Heart right ventricle (tissue), 16 donors: ENCODE measurements at places on chromosomes 11 and 22. TPM values are rescaled to one million over a fixed set of nuclear protein-coding genes. Genes with fewer than 3 reads are reported as not detected.

The TMX2 gene
- 70.5 TPM for total RNA-seq

The FOXR1 gene
- not detected for total RNA-seq

The IFITM10 gene
- 0.24 TPM for total RNA-seq

The HBE1 gene
- not detected for total RNA-seq

The APOBEC3F gene
- 4.5 TPM for total RNA-seq

GRCh38 chr11:113562981-113563461 lies 87.8 kb upstream of the DRD2 start:
- DNase-seq: no peak

DNA sequence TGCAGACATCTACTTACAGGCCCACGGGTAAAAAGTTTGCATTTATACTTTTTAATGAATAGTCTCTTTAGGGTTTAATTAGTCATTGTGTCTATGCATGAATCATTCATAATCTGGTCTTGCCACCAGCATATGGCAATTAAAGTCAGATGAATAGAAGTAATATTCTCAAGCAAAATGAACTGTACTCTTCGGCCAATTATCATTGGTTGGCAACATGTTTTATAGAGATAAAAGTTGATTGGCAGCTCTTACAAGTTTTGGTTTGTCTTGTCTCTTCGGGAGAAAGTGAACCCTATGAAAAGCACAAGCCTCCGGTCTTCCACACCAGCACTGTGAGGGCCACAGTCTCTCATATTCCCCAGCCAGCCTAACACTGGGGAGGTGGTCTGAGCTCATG lies 97.8 kb downstream of the OSBP2 start:
- DNase-seq: no peak

DNA sequence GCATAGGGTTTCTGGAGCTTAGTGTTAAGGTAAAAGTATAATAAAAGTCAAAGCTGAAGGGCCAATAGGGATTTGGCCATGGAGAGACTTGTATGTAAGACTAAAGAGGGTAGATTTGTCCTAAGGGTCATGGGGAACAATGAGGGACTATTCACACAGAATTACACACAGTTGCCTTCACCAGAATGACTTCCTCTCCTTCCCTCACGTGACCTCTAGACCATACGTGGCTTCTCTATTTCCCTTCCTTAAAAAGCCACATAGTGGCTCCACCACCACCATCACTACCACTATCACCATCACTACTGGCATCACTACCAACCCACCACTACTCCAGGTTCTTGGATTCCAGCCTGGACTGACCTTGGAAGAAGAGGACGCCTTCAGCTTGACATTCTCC lies 2.8 kb downstream of the HPX start:
- DNase-seq: no peak

DNA sequence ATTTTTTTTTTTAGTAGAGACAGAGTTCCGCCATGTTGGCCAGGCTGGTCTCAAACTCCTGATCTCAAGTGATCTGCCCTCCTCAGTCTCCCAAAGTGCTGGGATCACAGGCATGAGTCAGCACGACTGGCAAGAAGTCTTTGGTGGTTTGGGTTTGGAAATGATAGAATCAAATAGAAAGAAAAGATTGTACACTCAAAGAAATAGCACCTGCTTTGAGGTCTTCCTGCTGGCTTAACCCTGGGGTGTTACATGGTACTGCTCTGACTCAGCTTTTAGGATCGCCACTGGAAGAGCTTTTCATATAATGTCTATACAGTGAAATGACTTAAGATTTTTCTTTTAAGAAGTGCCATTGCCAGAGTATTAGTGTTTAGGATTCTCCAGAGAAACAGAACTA lies 50.2 kb downstream of the JAM3 start:
- DNase-seq: no peak

DNA sequence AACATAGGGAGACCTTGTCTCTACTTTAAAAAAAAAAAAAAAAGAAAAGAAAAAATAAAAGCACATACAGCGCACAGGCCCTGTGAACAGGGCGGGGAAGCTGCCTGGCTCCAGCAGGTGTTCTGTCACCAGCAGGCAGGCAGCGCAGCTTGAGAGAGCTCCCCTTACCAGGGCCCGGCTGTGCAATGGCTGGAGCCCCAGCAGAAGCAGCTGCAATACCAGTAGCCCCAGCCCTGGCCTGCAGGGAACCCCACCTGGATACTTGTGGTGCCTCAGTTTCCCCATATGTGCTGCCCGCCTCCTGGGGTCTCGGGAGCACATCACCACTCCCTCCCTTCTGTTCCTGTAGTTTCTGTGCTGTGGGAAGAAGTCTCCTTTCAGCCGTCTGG lies 12.3 kb downstream of the TSPAN32 start:
- no peak for DNase-seq

GRCh38 chr11:89147229-89147628 lies 30.4 kb upstream of the TYR start:
- DNase-seq: no peak
